ENCODE measurements at places on chromosomes 1 and 21.

- DNase-seq: no peak
Measured at GRCh38 chr1:182087304-182087703, 25.8 kb upstream of the ZNF648 start.

DNA sequence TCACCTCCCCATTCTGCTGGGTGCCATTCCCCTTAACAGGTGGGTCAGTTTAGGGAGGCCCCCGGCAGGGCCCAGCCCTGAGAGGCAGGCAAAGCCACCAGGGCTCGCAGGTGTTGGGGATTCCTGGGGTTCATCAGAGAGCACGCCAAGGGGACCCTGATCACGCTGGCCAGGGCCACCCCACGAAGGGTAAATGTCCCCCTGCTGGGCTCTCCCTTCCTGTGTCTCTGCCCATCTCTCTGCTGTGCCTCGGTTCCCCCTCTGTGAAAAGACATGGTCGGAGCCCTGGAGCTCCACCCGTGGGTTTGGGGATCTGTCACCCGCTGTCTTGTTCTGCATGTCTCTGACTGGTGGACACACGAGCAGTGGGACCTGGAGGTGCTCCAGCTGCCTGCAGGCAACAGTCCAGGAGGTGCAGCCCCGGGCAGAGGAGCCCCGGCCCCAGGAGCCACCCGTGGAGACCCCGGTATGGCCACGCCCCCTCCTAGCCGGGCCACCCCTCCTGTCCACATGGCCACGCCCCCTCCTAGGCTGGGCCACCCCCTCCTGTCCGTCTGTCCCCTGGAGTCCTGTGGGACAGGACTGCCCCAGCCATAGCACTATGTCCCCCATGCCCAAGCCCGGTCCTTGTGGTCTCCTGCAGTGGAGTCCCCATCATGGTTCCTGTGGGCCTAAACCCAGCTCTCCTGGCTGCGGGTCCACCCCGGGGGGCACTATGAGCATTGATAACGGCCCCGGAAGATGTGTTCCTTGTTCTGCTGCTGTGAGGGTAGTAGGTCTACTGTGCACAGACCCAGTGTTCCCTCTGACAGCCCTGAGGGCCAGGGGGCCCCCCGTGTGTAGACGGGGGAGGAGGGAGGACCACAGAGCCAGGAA is 6.5 kb downstream of the AIRE start:
- no peak for DNase-seq

- no peak for DNase-seq
Measured at GRCh38 chr1:61626816-61627215, 98.1 kb downstream of the TM2D1 start.

- no peak for DNase-seq
Measured at GRCh38 chr1:214236477-214236876, 44.5 kb upstream of the SMYD2 start.

GRCh38 chr1:165253818-165254254 is 102.7 kb downstream of the LMX1A start:
- no peak for DNase-seq

- no peak for DNase-seq
Measured at GRCh38 chr1:29162476-29163138, 19.1 kb downstream of the SRSF4 start.

GRCh38 chr1:33441088-33441745 is 10.3 kb upstream of the PHC2 start:
- DNase-seq: no peak

DNA sequence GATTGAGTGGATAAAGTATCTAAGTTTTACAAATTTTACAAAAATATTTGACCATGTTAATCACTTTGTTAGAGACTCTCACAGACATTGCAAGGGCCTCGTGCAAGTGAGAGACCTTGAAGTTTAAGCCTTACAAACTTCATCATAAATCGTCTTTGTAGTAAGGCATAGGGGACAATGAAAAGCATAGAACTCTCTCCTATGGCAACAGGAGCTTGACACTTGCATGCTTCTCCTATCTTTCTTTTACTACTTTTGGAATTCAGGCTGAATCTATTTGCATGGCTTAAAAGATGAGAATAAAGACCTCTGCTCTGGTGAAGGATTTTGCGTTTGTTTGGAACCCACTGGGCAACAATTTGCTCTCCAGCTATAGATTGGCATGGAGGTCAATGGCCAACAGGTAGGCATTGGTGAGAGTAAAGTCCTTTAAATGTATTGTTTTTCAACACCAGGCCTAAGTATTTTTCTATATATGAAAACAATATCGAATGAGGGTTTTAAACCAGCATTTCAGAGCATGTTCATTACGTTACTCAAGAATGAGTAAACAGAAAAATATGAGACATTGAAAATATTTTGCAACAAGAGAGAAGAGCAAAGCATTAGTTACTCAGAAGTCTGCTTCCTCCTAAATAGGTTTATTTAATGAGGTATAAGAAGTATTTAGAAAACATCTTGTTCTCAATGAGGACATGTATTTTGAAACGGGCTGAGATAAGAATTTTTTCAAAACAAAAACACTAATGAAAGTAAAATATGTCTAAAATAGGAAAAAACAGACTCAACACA is 192.2 kb downstream of the TGFB2 start:
- DNase-seq: no peak

- DNase-seq: no peak
Measured at GRCh38 chr1:223748773-223749733, 36.7 kb downstream of the CAPN2 start.

DNA sequence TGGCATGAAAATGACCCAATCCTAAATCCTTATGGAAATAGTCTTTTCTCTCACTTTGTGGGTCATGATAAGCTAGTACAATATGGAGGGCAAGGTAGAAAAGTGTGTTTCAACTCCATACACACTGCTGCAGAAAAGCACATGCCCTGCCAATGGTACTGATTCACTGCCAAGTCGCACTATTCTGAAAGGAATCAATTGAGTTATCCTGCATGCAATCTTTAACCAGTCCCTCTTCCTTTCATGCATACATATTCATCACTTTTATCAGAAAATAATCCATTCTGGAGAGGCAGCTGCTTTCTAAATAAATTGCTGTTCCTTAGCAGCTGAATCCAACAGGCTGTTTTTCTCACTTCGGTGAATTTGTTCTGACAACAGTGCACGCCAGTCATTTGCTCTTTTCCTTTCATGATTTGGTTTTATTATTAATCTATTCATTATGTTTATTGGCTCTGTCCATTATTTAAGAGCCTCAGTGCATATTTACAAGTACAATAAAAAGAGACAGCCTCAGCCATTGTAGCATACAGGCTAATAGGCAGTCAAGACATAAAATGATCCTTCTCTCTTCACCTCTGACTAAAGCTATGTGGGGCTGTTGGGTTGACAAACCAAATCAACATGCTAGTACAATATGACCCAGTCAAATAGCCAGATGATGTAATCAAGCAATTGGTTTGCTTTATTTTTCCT is 108.8 kb downstream of the CHD1L start:
- DNase-seq: no peak
